ENCODE measurements at places on chromosomes 2 and 18. TPM values are rescaled to one million over a fixed set of nuclear protein-coding genes. Genes with fewer than 3 reads are reported as not detected.

DNAJC10 gene
- total RNA-seq = 117 TPM

SOWAHC gene
- 28.2 TPM for total RNA-seq

UPP2 gene
- 0.16 TPM for total RNA-seq

SLC9A4 gene
- 2.9 TPM for total RNA-seq

INHBB gene
- 0.74 TPM for total RNA-seq

EPB41L3 gene
- 52.3 TPM for total RNA-seq

NCKAP1 gene
- 297 TPM for total RNA-seq

SLC14A1 gene
- total RNA-seq = 102 TPM

AQP4 gene
- 0.58 TPM for total RNA-seq

DNA sequence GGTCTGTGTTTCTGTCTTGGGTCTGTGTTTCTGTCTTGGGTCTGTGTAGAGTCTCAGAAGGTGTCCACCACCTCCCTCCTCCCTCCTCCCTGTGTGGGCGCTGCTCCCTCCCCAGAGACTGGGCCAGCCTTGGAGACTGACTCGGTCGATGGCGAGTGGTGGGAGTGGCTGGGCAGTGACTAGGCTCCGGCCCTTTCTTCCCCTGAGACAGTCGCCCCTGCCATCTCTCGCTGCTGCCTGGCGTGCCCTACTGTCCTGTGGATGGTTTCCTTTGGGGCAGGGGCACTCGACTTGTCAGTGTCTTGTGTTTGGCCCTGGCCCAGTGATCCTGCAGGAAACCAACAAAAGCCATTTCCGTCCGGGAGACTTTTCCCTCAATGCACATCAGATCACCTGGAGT, 215.8 kb downstream of the NDUFA10 start:
- DNase-seq = no peak

- no peak for DNase-seq
Measured at GRCh38 chr2:70999362-70999761, 4.7 kb upstream of the TEX261 start.

GRCh38 chr2:216765761-216766262, 70.5 kb upstream of the IGFBP5 start:
- no peak for DNase-seq

GRCh38 chr2:195038153-195038552, 618.9 kb upstream of the SLC39A10 start:
- no peak for DNase-seq

DNA sequence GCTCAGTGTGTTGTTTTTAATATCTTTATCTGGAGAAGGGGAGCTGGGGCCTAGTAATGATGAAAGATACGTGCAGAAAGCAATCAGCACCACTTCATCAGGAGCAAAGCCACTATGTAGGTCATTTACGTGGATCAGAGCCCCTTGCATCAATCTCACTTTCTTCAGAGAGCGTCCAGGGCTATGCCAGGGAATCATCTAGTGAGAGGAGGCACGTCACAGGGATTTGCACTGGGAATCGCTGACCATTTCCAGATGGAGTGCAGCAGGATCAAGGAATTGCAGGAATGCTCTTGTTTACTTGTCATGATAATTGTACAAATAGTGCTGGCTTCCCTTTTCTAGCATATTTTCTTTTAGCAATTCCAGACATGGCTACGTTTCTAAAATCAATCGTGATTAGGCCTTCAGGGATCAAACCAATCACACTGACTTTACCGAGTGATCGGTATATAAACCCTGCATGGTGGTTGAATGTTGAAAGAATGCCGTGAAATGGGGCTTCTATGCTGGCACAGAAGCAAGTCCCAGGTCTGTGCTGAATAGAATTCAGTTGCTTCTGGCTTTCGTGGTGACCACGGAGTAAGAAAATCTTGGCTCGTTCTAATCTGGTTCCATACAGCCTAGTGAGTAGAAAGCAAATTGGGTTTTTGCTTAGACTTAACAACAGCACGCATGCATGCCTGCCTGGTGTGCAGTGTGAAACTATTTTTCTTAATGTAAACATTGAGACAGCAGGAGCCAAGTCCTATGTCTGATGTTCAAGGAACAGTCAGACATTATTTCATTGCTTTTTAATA, 122.8 kb downstream of the TMEM200C start:
- no peak for DNase-seq

DNA sequence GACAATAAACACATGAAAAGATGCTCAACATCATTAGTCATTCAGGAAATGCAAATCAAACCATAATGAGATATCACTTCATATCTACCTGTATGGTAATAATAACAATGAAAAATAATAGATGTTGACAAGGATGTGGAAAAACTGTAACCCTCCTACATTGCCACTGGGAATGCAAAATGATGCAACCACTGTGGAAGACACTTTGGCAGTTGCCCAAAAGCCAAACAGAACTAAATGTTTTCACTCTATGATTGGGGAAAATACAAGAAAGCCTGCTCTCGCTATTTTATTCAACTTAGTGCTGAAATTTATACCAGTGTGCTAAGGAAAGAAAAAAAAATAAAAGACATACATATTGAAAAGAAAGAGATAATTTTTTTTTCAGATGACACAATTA, 934.5 kb downstream of the CNTNAP5 start:
- DNase-seq = no peak

- no peak for DNase-seq
Measured at GRCh38 chr2:160306985-160307384, 106.9 kb upstream of the ITGB6 start.

- no peak for DNase-seq
Measured at GRCh38 chr2:9666306-9666705, 35.5 kb upstream of the YWHAQ start.

DNA sequence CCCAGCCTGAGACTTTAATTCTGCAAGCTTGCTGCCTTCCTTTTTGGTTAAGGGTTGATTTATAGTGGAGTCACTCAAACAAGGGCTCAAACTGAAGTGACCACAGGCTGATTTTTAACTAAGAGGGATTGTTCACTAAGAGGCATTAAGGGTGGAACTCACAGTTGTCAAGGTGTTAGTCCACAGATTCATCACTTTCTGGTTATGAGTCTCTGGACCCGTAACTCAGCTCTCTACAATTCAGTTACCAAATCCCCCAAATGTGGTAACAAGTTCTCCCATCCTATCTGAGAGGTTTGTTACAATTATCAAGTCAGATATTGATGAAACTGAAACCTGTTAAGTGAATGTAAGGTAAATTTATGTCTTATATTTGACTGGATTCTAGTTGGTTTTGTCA, 185.9 kb upstream of the KLHL14 start:
- no peak for DNase-seq

DNA sequence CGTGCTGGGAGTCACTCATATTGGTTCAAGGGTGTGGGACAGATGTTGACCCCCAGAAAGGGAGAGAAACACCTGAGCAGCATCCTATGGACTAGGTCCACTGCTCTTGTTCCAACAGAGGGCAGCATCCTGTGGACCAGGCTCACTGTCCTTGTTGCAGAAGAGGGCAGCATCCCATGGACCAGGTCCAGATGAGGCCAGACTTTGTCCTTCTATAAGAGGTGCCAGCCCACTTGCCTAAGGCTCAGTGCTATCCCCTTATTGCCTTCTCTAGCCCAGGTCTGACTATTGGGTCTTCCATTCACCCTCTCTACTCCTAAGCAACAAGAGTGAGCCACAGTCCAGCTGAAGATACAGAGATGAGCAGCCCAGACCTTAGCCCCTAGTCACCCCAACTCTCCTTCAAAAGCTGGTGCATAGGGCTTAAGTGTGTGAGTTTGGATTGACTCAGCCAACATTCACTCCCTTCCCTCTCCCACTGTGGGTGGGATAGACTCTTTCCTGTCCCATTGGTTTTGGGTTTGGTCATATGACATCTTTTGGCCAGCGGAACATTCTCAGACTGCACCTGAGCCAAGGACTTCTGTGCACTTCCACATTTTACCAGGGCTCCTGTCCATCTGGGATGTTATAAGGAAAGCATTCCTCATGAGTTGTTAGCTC, 132.4 kb upstream of the GPC1 start:
- no peak for DNase-seq

DNA sequence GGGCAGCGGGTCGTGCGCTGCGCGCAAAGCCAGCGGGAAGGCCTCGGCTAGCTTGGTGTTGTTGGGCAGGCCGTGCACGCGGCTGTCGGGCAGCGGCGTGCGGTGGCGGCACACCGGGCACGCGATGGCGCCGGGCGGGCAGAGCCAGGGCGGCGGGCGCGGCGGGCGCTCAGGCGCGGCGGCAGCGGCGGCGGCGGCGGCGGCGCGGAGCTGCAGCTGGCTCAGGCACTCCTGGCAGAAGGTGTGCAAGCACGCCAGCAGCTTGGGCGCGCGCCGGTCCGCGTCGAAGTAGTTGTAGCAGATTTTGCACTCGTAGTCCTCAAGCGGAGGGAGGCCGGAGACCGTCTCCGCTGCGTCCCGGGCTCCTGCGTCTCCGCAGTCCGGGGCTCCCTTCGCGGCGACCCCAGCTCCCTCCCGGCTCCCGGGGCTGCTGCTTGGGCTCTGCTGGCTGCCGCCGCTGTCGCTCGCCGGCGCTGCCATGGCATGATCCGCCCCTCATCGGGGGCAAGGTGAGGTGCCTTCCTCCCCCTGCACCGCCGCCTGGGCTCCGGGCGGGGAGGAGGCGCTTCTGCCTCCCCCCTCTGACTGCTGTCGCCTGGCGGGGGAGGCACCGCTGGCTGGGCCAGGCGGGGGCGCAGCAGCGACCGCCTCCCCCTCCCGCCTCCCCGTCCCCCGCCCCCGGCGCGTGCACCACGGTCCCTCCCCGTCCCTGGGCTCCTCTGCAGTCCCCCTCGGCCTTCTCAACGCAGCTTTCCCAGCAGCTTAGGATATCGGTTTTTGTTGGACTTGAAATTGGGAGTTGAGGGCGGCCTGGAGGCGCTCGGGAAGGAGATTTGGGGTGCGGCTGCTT, 21.0 kb upstream of the PAX3 start:
- DNase-seq = no peak

DNA sequence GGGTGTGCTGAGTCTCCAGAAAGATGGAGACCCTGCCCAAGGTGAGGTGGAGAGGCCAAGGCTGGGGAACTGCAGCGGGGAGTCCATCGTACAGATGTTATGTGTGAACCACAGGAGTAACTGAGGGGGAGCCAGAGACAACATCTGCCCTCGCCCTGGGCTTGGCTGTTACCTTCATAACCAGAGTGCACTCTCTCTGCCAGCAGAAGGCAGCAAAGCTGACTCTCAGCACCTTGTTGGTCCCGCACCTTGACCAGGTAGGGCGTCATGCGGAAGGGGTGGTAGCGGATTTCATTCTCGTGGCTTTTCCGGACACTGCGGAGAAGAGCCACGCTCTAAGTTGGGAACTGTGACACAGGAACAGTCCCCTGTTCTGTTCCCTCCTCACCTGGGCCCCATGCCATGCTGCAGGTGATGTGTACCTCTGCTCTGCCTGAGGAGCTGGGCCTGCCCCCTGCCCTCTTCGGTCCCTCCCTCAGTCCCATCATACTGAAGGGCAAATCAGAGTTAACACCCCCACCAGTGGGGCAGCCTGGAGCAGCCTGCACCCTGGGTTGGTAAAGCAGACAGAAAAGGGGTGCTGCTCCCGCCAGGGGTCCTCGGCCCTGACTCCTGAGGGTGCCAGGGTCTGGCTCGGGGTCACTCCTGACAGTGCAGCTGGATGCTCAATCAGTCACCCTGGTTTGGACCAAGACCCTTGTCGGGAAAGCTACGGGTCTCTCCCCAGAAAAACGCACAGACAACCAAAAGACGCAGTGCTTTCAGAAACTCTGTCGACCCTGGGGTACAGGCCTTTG, 20.3 kb downstream of the PER2 start:
- DNase-seq = no peak

DNA sequence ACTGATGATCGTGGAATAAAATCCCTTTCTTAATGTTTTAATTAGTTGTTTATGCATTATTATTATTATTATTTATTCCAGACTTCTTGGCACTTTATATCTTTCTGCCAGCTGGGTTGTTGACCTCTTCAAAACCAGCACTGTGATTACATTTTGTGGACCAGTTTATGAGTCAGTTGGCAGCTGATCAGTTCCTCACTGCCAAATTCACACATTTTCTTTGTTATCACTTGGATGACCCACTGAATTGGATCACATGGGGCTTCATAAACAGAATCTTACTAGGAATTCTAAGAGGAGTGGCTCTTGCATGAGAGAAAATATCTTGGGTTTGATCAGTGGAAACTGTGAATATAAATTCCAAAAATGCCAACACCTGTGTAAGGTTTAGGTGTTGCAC, 321.8 kb upstream of the SPRED2 start:
- DNase-seq = no peak

DNA sequence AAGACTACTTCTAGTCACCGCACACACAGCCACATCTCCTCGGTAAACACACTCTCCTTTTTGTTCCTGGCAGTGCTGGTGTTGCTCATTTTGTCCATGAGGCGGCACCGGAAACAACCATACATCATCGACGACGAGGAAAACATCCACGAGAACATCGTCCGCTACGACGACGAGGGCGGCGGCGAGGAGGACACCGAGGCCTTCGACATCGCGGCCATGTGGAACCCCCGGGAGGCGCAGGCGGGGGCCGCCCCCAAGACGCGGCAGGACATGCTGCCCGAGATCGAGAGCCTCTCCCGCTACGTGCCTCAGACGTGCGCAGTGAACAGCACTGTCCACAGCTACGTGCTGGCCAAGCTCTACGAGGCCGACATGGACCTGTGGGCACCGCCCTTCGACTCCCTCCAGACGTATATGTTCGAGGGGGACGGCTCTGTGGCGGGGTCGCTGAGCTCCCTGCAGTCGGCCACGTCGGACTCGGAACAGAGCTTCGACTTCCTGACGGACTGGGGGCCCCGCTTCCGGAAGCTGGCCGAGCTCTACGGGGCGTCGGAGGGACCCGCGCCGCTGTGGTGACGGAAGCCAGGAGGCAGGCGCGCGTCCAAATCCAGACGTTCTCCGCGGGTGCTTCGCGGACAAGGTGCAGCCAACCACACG, 221.0 kb downstream of the CDH20 start:
- no peak for DNase-seq

GRCh38 chr2:183283209-183283608, 159.0 kb downstream of the NUP35 start:
- no peak for DNase-seq

DNA sequence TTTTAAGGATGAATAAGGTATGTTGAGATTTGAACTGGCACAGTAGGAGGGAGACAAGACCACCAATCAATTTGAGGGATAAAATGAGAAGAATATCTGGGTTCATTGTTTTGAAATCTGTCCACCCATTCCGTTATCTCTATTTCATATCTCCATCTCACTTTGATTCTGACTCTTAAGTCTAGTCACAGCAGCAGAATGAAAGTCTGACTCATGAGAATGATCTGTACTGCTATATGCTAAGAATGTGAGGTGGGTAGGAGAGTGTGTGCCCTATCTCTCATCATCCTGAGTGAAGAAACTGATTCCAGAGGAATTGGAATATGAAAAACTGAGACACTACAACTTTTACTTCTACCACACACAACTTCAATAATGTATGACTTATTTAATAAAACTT, 1994.5 kb upstream of the PIK3C3 start:
- no peak for DNase-seq
